Effector memory CD8-positive, alpha-beta T cell (primary cell): ENCODE measurements at places on chromosomes 13 and 19.

GRCh38 chr13:97879646-97880310 lies 73.7 kb upstream of the IPO5 start:
- H3K36me3 ChIP-seq: no peaks in the 10 kb centered on the region
- no peak overlapping the region for H3K27ac ChIP-seq
- H3K4me3 ChIP-seq: no peak overlapping the region
- peaks cover 5% of the 10 kb centered on the region for H3K4me1 ChIP-seq
- peaks cover 66% of the 10 kb centered on the region for H3K27me3 ChIP-seq
- DNase-seq: no peak

DNA sequence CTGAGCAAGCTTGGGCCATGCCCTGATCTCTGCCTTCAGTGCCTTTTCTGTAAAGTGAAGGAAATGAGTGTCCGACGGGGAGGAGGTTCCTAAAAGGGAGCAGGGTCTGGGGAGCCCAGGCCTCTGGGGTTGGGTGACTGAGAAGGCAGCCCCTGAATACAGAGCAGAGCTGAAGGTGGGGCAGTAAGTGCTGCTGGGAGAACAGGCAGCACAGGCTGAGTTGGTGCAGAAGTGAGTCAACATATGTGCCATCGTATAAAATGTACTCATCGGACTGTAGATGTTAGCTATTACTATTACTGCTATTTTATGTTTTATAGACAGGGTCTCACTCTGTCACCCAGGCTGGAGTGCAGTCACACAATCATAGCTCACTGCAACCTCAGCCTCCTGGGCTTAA lies 1.0 kb upstream of the HAMP start:
- peaks cover 36% of the 10 kb centered on the region for H3K27me3 ChIP-seq
- H3K36me3 ChIP-seq: peaks cover 29% of the 10 kb centered on the region
- no peak overlapping the region for H3K27ac ChIP-seq
- peak overlapping the region; percentile 6 for H3K4me3 ChIP-seq
- peaks cover 3% of the 10 kb centered on the region for H3K4me1 ChIP-seq

GRCh38 chr13:45132369-45133064 lies 12.2 kb downstream of the GTF2F2 start:
- H3K36me3 ChIP-seq: no peaks in the 10 kb centered on the region
- no peak overlapping the region for H3K4me3 ChIP-seq
- peaks cover 41% of the 10 kb centered on the region for H3K4me1 ChIP-seq
- no peaks in the 10 kb centered on the region for H3K27me3 ChIP-seq

GRCh38 chr13:24187185-24187584 lies 26.7 kb downstream of the SPATA13 start:
- H3K27me3 ChIP-seq: no peaks in the 10 kb centered on the region
- peak overlapping the region; percentile 55 for H3K27ac ChIP-seq

GRCh38 chr19:46452186-46452585 lies 19.2 kb downstream of the PNMA8A start:
- DNase-seq: no peak
- H3K27ac ChIP-seq: no peak overlapping the region
- no peaks in the 10 kb centered on the region for H3K4me1 ChIP-seq
- H3K36me3 ChIP-seq: peaks cover 5% of the 10 kb centered on the region

DNA sequence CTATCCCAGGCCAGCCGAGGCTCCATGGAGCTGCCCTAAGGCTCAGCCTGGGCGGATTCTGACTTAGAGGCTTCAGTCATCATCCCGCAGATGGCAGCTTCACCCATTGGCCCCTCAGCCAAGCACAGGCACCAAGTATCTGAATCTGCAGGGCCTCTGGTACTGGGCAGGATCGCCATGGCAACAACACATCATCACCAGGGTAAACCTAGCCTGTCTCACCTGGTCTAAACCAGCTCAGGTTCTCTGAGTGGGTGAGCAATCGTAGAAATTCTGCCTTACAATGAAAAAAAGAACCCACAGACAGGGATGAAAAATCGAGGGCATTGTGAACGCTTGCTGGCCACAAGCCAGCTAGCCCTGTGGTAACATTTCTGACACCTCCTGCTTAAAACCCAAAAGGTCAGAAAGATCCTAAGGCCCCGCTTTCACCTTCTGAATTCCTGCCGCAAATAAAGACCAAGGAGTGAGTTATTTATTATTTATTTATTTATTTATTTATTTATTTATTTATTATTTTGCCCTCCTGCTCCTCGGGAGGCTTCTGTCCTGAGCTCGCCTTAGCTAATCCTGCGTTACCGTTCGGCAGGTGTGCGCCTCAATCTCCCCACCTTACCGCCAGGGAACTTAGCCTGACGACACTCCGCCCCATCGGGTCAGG lies 12.0 kb upstream of the CEACAM21 start:
- H3K27ac ChIP-seq: peak overlapping the region; percentile 67
- H3K4me1 ChIP-seq: peaks cover 43% of the 10 kb centered on the region
- H3K4me3 ChIP-seq: peak overlapping the region; percentile 60
- H3K27me3 ChIP-seq: no peaks in the 10 kb centered on the region
